Activated T-helper 17 cell treated with anti-CD3 and anti-CD28 coated beads, Interleukin-2, amount 50 U/mL, for 72 hours (primary cell): ENCODE measurements at places on chromosomes 5 and 9. TPM values are rescaled to one million over a fixed set of nuclear protein-coding genes. Genes with fewer than 3 reads are reported as not detected.

KCNV2 gene
- not detected for total RNA-seq

IGIP gene
- total RNA-seq = 6.7 TPM

KCNN2 gene
- not detected for total RNA-seq

C7 gene
- not detected for total RNA-seq

UHRF2 gene
- 99.6 TPM for total RNA-seq

PDE6A gene
- not detected for total RNA-seq

DDX4 gene
- not detected for total RNA-seq
